Right lobe of liver (tissue), 6 donors: ENCODE measurements at places on chromosomes 3 and 15. TPM values are rescaled to one million over a fixed set of nuclear protein-coding genes. Genes with fewer than 3 reads are reported as not detected.

DNA sequence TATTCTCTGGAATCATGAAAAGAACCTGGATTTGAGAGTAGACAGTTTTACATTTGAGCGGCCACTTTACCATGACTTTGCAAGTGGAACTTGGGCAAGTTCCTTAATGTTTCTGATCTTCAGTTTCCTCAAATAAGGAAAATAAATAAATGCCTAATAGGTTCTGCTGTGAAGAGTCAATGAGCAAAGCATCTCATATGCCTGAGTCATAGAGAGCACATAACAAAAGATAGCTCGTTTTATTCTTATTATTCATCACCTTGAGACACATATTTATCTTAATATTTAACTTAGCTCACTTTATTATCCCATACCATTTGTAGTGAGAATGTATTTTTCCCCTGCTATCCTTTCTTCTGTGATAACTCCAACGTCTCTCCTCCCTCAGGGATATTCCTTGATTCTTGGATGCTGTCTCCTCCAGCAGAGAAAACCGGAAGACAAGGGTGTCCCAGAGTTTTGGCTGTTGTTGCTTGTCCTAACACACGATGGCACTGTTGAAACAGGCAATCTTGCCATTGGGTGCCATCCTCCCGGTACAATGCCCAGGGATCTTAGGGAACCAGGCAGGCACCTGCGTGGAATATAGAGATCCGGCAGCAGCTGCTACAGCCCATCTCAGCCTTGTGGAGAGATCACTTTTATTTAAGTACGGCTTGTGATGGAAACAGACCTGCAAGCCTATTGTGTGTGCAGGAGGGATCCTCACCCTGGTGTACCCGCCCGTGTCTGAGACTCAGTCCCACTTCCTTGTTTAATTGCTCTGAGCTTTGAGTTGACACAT is 33.3 kb upstream of the VPS33B start:
- peak; percentile 67 for DNase-seq
- no peaks in the 10 kb centered on the region for H3K36me3 ChIP-seq
- no peak overlapping the region for H3K27ac ChIP-seq
- H3K27me3 ChIP-seq: no peaks in the 10 kb centered on the region
- H3K4me1 ChIP-seq: no peaks in the 10 kb centered on the region
- no peak overlapping the region for H3K4me3 ChIP-seq

DNA sequence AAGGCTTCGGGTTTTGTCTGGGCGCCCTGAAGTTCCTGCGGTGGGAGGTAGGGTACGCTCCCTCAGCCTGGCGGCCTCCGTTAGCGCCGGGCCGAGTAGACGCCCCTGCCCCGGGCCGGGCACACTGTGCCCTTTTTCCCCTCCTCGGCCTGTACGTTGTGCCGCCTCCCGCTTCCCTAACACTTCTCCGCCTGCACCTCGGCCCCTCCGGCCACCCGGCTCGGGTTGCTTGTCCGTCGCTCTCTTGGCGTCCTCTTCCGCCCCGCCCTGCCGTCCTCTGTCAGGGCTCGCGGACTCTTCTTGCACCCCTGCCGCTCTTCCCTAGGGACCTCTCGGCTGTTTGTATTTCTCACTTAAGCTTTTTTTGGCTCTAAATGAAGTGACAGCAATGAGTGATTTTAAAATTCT is 384 bp downstream of the KNL1 start:
- H3K27ac ChIP-seq: peak overlapping the region; percentile 95
- DNase-seq: peak; percentile 74
- no peaks in the 10 kb centered on the region for H3K27me3 ChIP-seq
- no peaks in the 10 kb centered on the region for H3K36me3 ChIP-seq
- no peaks in the 10 kb centered on the region for H3K4me1 ChIP-seq

- peaks cover 4% of the 10 kb centered on the region for H3K27me3 ChIP-seq
- H3K27ac ChIP-seq: no peak overlapping the region
Measured at GRCh38 chr3:192219926-192220325, 507.4 kb downstream of the FGF12 start.

GRCh38 chr3:54759166-54759565 is 168.7 kb downstream of the LRTM1 start:
- no peaks in the 10 kb centered on the region for H3K4me1 ChIP-seq
- no peak overlapping the region for H3K4me3 ChIP-seq
- no peak overlapping the region for H3K27ac ChIP-seq
- DNase-seq: no peak
- H3K36me3 ChIP-seq: no peaks in the 10 kb centered on the region

DNA sequence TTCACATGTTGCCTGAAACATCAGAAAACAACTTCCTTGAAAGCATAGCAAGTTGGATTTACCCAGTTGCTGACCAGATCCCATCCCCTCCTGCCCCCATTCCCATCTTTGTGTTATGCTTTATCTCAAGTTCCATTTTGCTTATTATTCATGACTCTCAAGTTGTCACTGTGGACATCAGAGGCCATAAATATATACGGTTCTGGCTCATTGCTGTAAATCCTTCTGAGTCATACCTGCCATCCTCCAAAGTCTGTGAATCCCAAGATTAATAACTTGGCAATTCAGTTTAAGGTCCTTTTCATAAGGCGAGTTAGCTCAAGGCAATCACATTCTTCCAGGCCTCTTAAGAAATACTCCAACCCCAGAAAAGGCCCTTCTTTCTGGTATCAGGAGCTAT is 126.2 kb upstream of the C2CD4B start:
- no peaks in the 10 kb centered on the region for H3K36me3 ChIP-seq
- DNase-seq: no peak
- H3K27ac ChIP-seq: no peak overlapping the region
- no peak overlapping the region for H3K4me3 ChIP-seq
- no peaks in the 10 kb centered on the region for H3K27me3 ChIP-seq

GRCh38 chr15:77034695-77035489 is 36.0 kb downstream of the TSPAN3 start:
- H3K36me3 ChIP-seq: no peaks in the 10 kb centered on the region
- H3K27me3 ChIP-seq: no peaks in the 10 kb centered on the region
- peak; percentile 50 for DNase-seq
- no peaks in the 10 kb centered on the region for H3K4me1 ChIP-seq
- H3K4me3 ChIP-seq: no peak overlapping the region

DNA sequence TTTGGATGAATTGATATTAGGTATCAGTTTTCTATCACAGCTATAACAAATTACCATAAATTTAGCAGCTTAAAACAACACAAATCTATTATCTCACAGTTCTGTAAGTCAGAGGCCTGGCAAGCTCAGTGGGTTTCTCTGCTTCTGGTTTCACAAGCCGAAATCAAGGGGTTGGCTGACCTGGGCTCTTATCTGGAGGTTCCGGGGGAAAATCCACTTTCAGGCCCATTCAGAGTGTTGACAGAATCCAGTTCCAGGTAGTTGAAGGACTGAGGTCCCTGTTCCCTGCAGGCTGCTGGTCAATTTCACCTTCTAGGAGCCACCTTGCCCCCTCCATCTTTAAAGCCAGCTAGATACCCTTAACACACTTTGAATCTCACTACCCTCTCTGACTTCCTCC is 11.1 kb upstream of the HHATL start:
- H3K4me3 ChIP-seq: no peak overlapping the region
- no peak for DNase-seq
- no peaks in the 10 kb centered on the region for H3K36me3 ChIP-seq

GRCh38 chr3:124856677-124857076 is 30.5 kb downstream of the ITGB5 start:
- H3K4me3 ChIP-seq: no peak overlapping the region
- H3K27me3 ChIP-seq: no peaks in the 10 kb centered on the region
- H3K27ac ChIP-seq: no peak overlapping the region
- peaks cover 18% of the 10 kb centered on the region for H3K4me1 ChIP-seq
- peaks cover 6% of the 10 kb centered on the region for H3K36me3 ChIP-seq
- DNase-seq: no peak

DNA sequence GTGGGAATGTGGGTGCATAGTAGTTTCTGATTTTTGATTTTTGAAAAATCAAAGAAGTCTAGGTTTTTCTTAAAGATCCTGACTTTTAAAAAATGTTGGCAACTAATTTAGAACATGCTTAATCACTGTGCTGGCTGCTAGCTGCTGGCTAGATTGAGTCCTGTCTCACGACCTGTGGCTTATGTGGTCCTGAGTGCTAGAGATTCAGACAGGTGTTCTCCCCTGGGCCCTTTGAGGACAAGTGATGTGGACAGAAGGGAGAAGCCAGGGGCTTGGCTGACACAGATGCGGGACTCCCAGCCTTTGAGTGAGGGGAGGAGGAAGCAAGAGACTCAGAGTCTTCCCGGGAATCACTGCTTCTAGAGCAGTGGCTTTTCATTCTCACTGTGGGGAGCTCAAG is 47.5 kb downstream of the CORO2B start:
- no peaks in the 10 kb centered on the region for H3K4me1 ChIP-seq
- no peak overlapping the region for H3K27ac ChIP-seq
- no peak for DNase-seq
- no peak overlapping the region for H3K4me3 ChIP-seq
- H3K36me3 ChIP-seq: no peaks in the 10 kb centered on the region

GRCh38 chr3:66603151-66603611 is 102.4 kb upstream of the LRIG1 start:
- H3K36me3 ChIP-seq: no peaks in the 10 kb centered on the region
- DNase-seq: no peak
- H3K4me1 ChIP-seq: no peaks in the 10 kb centered on the region
- no peak overlapping the region for H3K27ac ChIP-seq
- H3K4me3 ChIP-seq: no peak overlapping the region
- H3K27me3 ChIP-seq: no peaks in the 10 kb centered on the region

GRCh38 chr15:77606142-77607034 is 26.3 kb downstream of the LINGO1 start:
- no peak for DNase-seq
- H3K36me3 ChIP-seq: no peaks in the 10 kb centered on the region
- H3K4me1 ChIP-seq: no peaks in the 10 kb centered on the region
- H3K4me3 ChIP-seq: no peak overlapping the region

GRCh38 chr15:72420576-72420975 is 22.5 kb downstream of the TMEM202 start:
- DNase-seq: no peak
- H3K27ac ChIP-seq: no peak overlapping the region
- no peak overlapping the region for H3K4me3 ChIP-seq
- H3K36me3 ChIP-seq: no peaks in the 10 kb centered on the region

- H3K36me3 ChIP-seq: no peaks in the 10 kb centered on the region
- no peak for DNase-seq
- H3K27me3 ChIP-seq: no peaks in the 10 kb centered on the region
- no peaks in the 10 kb centered on the region for H3K4me1 ChIP-seq
- no peak overlapping the region for H3K4me3 ChIP-seq
- H3K27ac ChIP-seq: peak overlapping the region; percentile 40
Measured at GRCh38 chr3:64187065-64187959, 38.0 kb downstream of the PRICKLE2 start.

GRCh38 chr3:32819551-32820348 is 2.0 kb downstream of the TRIM71 start:
- H3K27ac ChIP-seq: no peak overlapping the region
- no peak overlapping the region for H3K4me3 ChIP-seq
- H3K4me1 ChIP-seq: no peaks in the 10 kb centered on the region

GRCh38 chr15:60392601-60392985 is 5.2 kb downstream of the ANXA2 start:
- H3K27ac ChIP-seq: peak overlapping the region; percentile 43
- H3K4me3 ChIP-seq: no peak overlapping the region
- no peaks in the 10 kb centered on the region for H3K36me3 ChIP-seq
- no peaks in the 10 kb centered on the region for H3K4me1 ChIP-seq

GRCh38 chr3:150183678-150184425 is 213.2 kb upstream of the PFN2 start:
- no peaks in the 10 kb centered on the region for H3K27me3 ChIP-seq
- H3K4me1 ChIP-seq: peaks cover 11% of the 10 kb centered on the region
- H3K36me3 ChIP-seq: no peaks in the 10 kb centered on the region
- no peak overlapping the region for H3K27ac ChIP-seq
- H3K4me3 ChIP-seq: peak overlapping the region; percentile 12

DNA sequence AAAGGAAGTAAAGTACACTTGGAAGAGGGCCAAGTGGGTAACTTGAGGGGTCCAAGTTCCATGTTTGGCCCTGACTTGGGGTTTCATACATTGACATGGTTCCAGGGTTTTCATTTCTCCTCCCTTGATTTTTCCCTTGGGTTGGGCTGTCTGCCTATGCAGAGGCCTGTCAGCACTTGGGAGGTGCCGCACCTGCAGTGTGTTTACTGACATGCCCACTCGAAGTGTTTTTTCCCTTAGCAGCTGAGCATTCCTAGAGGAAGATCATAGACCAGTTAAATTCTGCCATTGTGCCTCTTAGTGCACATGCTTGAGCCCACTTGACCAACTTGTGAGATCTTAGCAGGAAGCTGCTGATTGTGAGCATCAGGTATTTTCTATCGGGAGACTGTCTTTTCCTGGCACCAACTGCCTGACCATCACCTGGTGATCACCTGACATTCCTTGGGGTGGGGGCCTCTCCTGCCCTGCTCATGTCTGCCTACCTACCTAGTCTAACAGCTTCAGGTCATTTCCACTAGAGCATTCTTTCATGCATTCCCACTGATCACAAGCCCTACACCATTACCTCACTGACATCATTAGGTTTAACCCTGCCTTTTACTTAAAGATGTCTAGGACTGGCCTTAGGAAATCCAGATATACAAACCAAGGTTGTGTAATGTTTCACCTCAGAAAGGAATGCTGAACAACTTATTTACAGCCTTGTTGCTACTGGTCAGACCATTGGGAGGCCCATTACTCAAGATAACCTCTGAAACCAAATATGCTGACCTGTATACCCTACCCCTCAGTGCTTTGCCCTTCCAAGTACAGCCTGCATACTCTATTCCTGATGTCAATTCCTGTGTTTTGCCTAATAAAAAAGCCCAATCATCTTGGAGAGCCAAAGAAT is 68.3 kb downstream of the CD47 start:
- no peaks in the 10 kb centered on the region for H3K4me1 ChIP-seq
- no peak overlapping the region for H3K4me3 ChIP-seq
- no peaks in the 10 kb centered on the region for H3K27me3 ChIP-seq
- H3K36me3 ChIP-seq: no peaks in the 10 kb centered on the region
- DNase-seq: no peak

DNA sequence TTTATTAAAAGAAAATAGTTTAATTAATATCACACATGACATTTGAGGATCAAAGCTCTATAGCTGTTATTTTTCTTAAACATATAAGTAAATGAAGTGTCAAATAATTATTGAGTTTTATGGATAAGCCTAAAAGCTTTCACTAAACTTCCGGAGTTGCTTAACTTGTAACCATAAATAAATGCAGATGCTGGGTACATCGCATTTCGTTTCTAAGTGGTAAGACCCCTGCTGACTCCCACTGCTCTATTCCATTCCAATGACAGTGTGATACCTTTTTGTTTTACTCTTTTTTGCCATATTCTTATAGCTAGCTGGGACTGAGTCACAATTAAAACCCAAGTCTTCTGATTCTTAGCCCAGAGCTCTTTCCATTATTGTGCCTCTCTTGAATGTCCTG is 411.1 kb downstream of the SOX2 start:
- DNase-seq: no peak
- no peaks in the 10 kb centered on the region for H3K4me1 ChIP-seq
- H3K27me3 ChIP-seq: no peaks in the 10 kb centered on the region
- no peaks in the 10 kb centered on the region for H3K36me3 ChIP-seq

- DNase-seq: no peak
- no peak overlapping the region for H3K27ac ChIP-seq
- H3K4me1 ChIP-seq: no peaks in the 10 kb centered on the region
- no peaks in the 10 kb centered on the region for H3K27me3 ChIP-seq
- no peaks in the 10 kb centered on the region for H3K36me3 ChIP-seq
Measured at GRCh38 chr3:123046262-123047061, 18.9 kb upstream of the SEMA5B start.

GRCh38 chr3:85483986-85484385 is 525.2 kb downstream of the CADM2 start:
- no peak overlapping the region for H3K27ac ChIP-seq
- H3K4me3 ChIP-seq: no peak overlapping the region
- H3K4me1 ChIP-seq: no peaks in the 10 kb centered on the region
- DNase-seq: no peak
- no peaks in the 10 kb centered on the region for H3K27me3 ChIP-seq

Gene GDPGP1
- total RNA-seq: 7.8 TPM

Gene LTF
- total RNA-seq: 1.6 TPM

Gene CADPS
- total RNA-seq: not detected

Gene SLC28A2
- total RNA-seq: 0.30 TPM

Gene CPNE9
- not detected for total RNA-seq

Gene IL17RB
- total RNA-seq: 24.3 TPM

Gene CCR3
- total RNA-seq: 0.27 TPM
